ENCODE measurements at places on chromosomes 4 and X.

GRCh38 chrX:147228153-147228552 is 413.6 kb upstream of the CXorf51A start:
- no peak for DNase-seq

GRCh38 chrX:106599411-106599810 is 12.4 kb upstream of the RADX start:
- no peak for DNase-seq

DNA sequence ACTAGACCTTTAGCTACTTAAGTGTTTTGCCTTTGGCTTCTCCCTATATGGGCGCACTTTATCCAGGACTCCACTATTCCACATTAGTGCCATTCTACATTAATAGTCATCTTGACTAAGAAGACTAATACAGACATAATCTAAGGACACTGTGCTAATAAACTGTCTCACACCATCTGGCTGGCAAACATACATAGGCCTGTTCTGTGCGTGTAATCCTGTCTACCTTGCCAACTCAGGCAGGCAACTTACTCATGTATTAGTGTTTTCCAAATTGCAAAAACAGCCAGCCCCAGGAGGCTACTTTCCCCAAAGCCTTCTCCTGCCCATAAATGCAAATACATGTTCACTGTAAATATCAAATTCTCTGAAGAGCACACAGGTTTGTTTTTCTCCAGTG is 587.3 kb downstream of the TMA16 start:
- DNase-seq = no peak

DNA sequence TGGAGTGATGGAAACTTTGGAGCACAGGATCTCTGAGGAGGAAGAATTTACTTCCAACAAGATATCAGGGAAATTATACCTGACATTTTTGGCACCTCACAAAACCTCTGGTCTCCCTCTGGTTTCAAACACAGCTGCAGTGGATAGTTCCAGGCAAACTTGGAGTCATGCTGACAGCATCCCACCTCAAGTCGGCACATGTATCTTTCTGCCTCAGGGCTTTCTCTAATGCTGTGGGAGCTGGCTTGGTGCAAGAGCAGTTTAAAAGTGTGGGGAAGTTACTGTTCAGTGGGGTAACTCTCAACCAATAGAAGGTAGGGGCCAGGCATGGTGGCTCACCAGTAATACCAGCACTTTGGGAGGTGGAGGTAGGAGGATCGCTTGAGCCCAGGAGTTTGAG is 207.1 kb upstream of the NHS start:
- no peak for DNase-seq

All from SK-N-DZ (cell line).